ENCODE measurements at places on chromosomes 1 and 21. TPM values are rescaled to one million over a fixed set of nuclear protein-coding genes. Genes with fewer than 3 reads are reported as not detected.

The MMP23B gene
- total RNA-seq, result 1.5 TPM

The CACNA1S gene
- not detected for total RNA-seq

The WRAP73 gene
- total RNA-seq, result 14.7 TPM

The SYCP1 gene
- not detected for total RNA-seq

The SPRR2E gene
- total RNA-seq, result not detected

The ADAMTS5 gene
- not detected for total RNA-seq

The TP73 gene
- 0.59 TPM for total RNA-seq
